AML-193 (cell line): ENCODE measurements at places on chromosomes 2 and 18.

DNA sequence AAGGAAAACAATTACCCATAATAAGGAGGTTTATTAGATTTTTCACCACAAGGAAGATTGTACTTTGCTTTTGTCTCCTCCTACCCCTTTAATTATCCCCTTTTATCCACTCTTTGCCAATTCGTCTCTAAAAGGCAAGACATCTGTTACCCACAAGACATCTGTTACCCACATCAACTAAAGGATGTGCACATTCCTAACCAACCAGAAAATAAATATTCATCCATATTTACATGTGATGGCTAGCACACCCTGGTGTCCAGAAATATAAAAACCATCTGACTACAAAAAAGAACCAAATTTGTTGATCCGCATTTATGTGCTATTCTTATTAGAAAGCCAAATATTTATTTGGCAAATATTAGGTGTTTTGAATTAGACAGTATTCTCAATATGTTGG, 35.7 kb downstream of the ACVR1C start:
- DNase-seq, result no peak

GRCh38 chr2:6982934-6983589, 65.8 kb downstream of the RNF144A start:
- no peak for DNase-seq

GRCh38 chr2:218028189-218028495, 25.3 kb upstream of the TNS1 start:
- DNase-seq, result no peak

DNA sequence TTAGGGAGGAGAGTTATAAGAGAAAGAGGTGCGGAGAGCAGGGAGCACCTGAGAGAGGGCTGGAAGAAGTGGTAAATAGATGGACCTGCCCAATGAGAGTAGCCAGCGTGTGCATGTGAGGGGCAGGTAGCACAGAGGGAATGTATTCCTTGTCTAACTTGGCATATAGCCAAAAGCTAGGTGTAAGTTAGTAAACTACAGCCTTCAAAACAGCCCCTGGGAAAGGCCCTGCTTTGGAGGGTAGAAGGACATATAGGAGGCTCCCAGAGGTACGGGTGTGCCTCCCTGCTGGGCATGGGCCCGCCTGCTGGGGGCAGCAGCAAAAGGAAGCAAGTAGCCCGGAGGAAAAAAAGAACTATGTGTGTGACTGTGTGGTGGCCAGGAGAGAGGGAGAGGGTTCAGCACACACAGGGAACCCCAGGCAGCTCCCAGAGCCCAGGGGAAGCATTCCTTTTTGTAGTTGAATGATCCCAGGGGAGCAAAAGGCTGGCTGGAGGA, 48.0 kb downstream of the TCF7L1 start:
- no peak for DNase-seq

DNA sequence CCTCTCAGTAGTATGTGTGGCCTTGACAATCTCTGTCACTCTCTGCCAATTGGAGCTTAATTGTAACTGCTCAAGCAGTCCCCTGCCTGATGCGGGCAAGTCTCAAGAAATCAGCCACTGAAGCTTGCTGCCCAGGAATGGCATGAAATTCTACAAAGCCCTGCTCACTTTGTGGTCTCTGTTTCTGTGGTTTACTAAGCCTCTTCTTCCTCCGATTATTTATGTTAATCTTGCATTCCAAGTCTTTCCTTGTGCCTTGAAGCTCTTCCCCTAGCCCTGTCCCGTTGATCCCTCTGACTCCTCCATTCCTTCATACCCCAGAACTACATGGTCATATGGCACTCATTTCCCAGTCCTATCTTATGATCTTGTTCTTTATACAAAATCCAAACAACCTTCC, 489.3 kb upstream of the CHST9 start:
- DNase-seq, result no peak

- DNase-seq, result no peak
These were observed 201.1 kb downstream of the SMAD2 start for GRCh38 chr18:47729356-47729755.

GRCh38 chr2:7627583-7627982, 710.4 kb downstream of the RNF144A start:
- DNase-seq, result no peak

- no peak for DNase-seq
These were observed 54.6 kb upstream of the NFU1 start for GRCh38 chr2:69491864-69492263.

GRCh38 chr2:219875036-219875435, 247.6 kb downstream of the SLC4A3 start:
- no peak for DNase-seq

DNA sequence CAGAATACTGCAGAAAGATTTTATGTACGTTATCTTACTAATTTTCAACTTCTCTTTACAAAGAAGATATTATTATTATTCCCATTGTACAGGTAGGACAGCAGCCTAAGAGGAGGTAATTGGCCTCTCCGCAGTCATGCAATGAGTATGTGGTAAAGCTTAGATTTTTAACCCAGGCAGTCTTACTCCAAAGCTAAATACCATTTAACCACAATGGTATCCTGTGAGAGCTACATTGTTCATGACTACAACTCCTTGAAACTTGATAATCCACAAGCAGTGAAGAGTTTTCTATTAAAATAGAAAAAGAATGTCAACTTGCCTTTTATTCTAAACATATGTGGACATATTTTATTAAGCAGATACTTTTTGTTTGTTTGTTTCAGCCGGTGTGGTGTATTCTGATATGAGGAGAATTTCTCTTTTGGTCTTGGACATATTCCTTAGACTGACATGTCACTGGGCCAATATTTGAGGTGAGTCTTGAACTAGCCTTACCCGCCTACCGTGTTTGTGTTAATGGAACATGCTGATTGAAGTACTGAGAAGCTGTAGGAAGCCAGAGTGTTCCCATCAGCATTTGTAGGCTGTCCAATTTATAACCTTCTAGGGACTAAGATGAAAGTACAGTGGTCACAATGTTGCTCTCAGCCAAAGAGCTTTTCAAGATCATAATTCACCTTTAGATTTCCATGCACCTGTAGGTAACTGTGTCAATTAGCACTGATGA, 293.9 kb upstream of the DCC start:
- DNase-seq, result no peak

- DNase-seq, result no peak
These were observed 58.1 kb downstream of the HEATR5B start for GRCh38 chr2:37026050-37026449.

DNA sequence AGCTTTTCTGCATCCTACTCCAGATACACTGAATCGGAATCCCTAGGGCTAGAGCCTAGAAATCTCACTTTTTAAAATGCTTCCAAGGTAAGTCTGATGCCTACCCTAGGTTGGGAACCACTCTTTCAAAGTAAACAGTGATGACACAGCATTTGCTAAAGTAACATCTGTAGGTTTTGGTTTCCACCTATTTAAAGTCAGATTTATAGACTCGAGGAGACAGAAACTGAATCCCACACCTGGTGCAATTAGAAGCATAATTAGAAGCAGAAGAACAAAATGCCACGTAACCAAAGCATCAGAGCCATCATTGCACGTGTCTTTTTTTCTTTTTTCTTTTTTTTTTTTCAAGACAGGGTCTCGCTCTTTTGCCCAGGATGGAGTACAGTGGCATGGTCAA, 40.9 kb downstream of the PDK1 start:
- no peak for DNase-seq

DNA sequence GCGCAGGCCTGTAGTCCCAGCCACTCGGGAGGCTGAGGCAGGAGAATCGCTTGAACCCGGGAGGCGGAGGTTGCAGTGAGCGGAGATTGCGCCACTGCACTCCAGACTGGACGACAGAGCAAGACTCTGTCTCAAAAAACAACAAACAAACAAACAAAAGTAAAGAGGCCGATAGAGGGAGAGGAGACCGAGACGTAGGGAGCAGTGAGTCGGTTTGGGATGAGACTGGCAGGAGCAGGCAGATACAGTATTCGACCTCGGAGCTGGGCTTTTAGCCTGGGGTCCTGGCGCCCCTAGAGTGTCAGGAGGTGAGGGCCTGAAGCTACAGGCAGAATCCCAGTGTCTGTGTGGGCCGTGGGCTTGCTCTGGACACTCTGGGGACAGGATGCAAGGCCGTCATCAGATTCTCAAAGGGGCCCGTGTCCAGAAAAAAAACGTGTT, 51.2 kb downstream of the SLC4A1AP start:
- no peak for DNase-seq

DNA sequence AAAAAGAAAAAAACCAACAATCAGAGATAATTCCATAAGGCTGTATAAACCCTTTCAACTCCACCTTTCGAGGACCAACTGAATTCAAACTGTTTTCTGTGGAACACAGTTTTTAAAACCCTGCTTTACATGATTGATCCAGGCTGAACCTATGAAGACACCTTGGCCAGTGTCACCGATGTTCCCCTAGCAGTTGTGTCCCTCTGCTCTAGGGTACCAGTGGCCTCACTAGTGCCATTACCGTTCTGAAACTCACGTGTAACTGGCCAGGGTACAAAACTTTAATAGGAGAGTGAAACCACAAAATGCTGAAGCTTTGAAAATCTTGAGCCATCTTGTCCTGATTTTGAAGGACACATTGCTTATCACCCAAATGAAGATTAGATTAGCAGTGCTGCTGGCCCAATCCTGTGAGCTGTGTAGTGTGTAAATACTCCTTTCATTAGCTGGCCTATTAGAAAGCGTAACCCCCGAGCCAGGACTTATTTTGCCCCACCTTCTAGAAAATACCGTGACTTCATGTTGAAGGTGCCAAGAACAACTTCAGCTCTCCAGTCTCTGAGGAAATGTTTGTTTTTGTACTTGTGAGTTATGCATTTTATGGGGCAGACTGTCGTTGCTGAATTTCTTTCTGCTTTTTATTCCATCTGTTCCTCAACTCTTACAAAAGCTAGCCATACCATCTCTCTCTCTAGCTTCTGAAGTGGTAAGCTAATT, 147.8 kb upstream of the MAP3K20 start:
- no peak for DNase-seq

GRCh38 chr2:39313575-39313974, 69.8 kb upstream of the CDKL4 start:
- DNase-seq, result no peak

DNA sequence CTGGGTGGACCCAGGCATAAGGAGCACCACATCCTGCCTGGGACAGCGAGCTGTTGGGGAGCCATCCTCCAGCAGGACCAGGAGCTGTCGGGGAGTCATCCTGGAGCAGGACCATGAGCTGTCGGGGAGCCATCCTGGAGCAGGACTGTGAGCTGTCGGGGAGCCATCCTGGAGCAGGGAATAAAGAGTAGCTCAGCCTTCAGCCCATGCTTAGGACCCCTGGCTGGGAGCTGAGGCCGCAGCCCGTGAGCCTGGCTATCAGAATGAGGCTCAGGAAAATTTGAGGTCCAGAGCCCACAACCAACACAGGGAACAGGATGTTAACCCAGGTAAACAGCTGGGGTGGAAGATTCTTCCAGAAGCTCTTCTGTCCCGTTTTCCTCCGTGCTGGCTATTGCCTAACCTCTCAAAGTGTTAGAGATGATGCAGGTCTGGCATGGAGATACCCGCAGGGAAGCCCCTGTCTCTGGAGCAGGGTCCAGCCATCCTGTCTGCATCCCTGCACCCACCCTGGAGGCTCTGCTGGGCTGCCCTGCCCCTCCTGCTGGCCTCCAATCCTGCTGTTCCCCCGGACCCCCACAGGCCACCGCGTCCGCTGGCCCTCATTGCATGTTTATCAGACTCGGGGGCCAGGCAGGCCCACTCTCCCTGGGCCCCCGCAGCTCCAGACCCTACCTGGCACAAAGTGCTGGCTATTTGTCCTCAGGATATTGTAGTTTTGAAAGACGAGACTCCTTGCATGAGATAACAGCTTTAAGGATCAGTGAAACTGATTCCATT, 243.5 kb upstream of the MYT1L start:
- DNase-seq, result no peak

DNA sequence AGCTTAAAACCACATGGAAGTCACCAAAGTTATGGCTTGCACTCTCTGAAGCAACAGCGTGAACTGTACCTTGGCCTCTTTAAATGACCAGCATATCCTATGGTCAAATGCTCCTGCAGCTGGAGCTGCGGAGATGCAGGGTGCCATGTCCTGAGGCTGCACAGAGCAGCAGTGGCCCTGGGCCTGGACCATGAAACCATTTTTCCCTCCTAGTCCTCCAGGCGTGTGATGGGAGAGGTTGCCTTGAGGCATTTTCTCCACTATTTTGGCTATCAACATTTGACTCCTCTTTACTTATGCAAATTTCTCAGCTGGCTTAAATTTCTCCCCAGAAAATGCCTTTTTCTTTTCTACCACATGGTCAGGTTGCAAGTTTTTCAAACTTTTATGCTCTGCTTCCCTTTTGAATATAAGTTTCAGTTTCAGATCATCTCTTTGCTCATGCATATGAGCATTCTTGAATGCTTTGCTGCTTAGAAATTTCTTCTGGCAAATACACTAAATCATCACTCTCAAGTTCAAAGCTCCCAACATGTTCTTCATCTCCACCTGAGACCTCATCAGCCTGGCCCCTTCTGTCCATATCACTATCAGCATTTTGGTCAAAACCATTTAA, 82.9 kb upstream of the TMEFF2 start:
- DNase-seq, result no peak
